Stimulated activated CD8-positive, alpha-beta memory T cell treated with anti-CD3 and anti-CD28 coated beads, Interleukin-4, amount 100 ng/mL, for 24 hours (primary cell): ENCODE measurements at places on chromosomes 3 and 15.

GRCh38 chr3:76097589-76097969 lies 312.2 kb upstream of the ZNF717 start:
- no peak for DNase-seq

GRCh38 chr3:180624714-180625113 lies 22.8 kb downstream of the TTC14 start:
- DNase-seq: no peak

GRCh38 chr3:5809586-5810246 lies 622.2 kb downstream of the EDEM1 start:
- DNase-seq: no peak

GRCh38 chr3:61078048-61078752 lies 173.1 kb downstream of the FHIT start:
- no peak for DNase-seq

GRCh38 chr3:20516311-20516710 lies 330.3 kb upstream of the SGO1 start:
- DNase-seq: no peak

DNA sequence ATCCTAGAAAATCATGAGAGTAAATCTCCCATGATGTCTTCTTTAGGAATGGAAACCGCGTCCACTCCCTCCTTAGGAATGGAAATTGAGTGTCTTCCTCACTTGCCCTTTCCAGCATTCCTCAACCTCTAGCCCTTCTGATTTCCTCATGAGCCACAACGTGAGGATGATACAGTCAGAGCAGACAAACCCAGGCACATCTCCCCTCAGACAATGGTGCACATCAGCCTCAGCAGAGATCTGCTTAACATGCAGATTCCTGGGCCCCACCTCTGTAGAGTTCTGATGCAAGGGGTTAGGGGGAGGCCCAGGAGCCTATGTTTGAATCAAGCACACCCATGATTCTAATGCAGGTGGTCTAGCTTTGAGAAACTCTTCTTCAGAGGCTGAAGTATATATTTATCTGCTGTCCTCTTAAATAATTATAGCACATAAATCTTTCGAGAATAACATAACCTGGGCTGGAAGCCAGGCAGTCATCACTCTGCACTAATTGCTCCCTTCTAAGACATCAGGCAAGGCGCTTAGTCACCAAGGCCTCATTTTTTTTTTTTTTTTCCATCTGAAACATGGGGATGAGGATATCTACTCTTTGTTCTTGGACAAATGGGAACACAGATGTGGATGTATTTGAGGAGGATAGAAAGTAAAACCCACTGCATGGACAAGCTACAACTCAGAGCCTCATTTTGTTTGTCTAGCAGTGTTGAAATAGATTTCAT lies 81.7 kb downstream of the PRICKLE2 start:
- DNase-seq: no peak

DNA sequence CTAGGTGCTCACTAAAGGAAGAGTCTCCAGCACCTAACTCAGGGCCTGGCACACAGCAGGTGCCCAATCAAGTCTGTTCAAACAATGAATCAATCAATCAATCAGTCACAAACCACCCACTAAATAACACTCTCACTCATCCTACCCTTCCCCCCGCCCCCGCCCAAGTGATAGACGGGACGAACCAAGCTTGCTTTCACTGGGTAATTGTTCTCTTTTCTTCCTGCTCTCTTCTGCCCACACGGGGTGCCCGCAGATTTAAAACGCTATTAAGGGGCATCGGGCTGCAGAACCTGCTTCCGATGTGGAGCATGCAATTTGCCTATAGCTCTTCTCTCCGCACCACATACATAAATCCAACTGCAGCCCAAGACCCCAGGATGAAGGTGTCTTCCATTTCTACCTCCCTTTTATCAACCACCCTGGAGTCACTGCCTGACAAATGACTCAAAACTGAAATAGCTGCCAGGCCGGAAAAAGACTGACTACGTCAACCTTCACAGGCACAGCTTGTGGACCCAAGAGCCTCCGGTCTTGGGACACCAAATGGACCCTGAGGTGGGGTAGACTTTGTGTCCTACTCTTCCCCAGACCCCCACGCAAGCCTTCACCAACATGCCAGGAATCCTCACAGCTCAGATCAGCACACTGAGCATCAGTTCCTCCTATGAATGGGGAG lies 1.7 kb downstream of the KLHL25 start:
- no peak for DNase-seq

DNA sequence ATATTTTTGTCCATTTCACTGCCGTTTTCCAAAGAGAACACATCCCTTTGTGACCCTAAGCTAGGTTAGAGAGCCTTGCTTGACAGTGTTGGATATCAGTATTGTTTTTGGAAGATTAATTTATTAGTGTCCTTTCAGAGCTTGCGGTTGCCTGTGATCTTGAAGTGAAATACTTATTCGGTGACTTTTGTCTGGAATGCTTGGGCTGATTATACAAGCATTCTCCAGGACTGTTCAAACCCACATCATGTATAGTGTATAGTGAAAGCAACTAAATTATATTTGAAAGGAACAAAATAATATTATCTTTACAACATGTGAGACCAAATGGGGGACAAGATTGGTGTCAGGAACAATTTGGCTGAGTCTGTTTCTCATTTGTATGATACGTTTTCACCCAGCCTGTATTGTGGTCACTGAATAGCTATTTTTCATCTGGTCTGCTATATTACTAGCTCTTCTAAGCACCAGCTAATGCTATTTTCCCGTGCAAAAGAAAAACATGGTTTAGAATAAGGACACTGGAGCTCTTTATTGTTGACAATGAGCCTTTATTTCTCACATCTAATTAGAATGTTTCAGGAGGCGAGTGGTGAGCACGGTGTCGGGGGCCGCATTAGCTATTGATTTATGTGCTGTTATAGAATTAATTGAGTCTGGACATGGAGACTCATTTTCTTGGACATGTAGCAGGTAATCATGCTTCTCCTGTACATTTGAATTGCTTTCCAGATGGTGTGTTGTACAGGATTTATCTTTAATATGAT lies 158.1 kb downstream of the APBA2 start:
- no peak for DNase-seq

DNA sequence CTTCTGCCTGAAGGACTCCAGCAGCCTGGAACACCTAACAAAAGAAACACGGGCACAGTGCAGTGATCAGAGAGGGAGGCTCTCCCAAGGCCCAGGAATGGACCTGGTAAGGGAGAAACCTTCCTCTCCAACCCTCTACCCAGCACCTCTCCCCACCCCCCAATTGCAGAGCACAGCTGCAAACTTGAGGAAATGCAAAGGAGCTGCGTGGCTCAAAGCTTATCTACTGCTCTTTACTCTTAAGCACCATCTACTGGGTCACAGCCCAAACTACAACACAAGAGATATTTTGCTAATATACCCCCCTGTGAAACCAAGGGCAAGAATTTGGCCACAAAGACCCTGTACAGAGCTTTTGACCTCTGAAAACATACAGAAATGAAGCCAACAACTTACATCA lies 328.3 kb downstream of the OXSM start:
- no peak for DNase-seq

DNA sequence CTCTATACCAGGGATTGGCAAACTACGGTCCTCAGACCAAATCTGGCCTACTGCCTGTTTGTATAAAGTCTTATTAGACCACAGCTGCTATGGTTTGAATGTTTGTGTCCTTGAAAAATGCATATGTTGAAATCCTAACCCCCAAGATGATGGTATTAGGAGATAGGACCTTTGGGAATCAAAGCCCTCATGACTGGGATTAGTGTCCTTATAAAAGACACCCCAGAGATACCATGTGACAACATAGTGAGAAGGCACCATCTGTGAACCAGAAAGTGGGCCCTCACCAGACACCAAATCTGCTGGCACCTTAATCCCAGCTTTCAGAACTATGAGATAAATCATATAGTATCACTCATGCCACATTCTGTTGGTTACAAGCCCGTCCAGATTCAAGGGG lies 7.4 kb downstream of the HMCES start:
- no peak for DNase-seq

- DNase-seq: no peak
These were observed 854.6 kb downstream of the NTRK3 start for GRCh38 chr15:87401973-87402372.

DNA sequence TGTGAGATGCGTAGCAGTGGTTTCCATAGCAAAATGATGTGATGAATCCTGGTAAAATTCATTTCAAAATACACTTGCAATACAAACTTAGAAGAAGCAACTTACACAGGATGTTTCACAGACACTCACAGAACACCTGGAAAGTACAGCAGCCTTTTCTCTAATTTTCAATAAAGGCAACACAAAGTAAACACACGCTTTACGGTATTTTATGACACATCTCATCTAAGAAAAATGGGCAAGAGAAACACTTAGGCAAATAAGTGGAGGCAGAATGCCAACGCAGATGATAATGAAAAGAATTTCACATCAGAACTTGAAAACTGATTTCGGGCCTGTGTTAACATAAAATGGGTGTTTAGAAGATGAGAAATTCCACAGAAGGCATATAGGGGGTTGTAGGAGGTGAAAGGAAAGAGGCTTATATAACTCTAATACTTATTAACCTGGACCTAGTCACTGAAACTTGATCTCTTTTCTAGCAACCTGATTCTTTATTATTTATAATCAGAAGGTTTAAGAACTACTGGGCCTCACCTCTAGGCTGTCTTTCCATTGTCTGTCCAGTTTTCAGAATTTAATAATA lies 25.6 kb upstream of the MAP3K13 start:
- DNase-seq: no peak

- DNase-seq: no peak
These were observed 705.5 kb downstream of the DIPK2A start for GRCh38 chr3:144677103-144677502.

DNA sequence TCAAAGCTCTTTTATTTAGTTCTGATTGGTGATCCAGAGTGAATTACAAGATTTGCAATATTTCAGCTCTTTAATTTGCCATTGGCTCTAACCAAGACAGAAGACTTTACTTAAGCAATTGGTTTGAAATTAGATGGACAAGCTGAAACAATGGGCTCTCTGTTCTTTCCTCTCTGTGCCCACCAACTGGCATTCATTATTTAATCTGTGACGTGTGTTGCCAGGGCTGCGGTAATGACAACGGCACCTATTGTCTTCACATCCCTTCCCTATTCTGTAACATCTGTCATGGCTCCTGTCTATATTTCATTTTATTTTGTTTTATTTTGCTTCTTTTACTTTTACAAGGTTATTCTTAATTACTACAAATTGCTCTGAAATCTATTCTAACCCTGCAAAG lies 33.9 kb downstream of the PLD1 start:
- no peak for DNase-seq

DNA sequence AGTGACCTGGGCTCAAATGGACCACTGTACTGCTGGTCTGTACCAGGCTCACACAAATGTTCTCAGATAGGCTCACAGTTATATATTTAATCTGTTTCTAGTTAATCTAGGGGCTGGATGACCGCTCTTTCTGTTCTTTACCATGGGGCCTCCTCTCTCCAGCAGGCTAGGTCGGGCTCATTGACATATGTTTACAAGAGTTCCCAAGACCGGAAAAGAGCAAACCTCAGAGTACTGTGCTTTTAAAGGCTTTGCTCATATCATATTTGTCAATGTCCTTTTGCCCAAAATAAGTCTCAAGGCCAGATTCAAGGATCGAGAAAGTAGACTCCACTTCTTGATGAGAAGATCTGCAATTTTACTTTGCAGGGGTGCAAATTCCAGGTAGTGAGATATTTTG lies 348.0 kb upstream of the EPHA6 start:
- DNase-seq: no peak

DNA sequence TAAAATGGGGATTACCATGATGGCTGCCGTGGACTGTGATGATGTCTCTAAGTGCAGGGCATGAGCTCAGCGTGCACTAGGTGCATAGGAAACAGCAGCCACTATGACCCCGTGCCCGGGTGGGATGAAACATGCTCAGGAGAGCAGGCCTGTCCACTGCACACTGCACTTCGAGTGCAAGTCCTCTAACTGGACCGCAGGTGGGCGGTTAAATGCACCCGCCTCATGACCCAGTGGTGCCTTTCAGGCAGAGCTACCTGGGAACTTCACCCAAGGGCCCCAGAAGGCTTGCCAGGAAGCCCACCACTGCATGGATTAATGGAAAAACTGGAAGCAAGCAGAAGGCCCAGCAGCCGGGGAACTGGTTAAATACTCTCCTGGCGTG lies 34.0 kb downstream of the PRKCD start:
- no peak for DNase-seq

DNA sequence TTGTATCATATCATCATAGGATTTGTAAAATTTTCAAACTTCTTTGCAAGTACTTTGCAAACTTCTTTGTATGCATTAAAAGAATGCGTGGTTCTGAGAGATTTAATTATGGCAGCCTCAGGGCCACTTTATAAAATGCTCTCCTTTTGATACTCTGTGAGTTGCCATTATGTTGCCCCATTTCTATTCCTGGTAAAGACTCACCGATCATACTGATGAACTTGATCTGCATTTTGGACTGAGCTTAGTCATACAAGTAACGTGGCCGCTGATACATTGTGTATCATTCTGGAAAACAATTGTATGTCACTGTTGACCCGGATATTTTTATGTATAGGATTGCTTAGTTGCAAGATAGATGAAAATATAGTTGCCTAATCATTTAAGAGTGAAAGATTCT lies 38.8 kb downstream of the AKAP13 start:
- DNase-seq: no peak

DNA sequence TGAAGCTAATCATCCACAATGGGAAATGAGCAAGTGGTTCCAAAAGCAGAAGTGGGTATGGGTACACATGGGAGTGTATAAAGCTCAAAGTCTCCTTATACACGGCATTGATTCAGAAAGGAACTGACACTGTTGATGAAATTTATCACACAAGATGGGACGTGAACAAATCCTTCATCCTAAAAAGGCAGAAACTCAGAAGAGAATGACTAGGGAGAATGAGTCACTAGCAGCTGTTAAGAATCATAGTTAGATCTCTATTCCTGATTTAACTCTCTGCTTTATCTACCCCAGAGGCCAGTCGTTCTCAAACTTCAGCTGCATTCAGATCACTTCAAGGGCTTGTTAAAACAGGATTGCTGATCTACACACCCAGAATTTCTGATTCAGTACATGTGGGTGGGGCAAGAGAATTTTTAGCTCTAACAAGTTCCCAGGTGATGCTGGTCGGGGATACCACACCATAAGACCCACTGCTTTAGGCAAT lies 97.7 kb upstream of the PHLDB2 start:
- no peak for DNase-seq

DNA sequence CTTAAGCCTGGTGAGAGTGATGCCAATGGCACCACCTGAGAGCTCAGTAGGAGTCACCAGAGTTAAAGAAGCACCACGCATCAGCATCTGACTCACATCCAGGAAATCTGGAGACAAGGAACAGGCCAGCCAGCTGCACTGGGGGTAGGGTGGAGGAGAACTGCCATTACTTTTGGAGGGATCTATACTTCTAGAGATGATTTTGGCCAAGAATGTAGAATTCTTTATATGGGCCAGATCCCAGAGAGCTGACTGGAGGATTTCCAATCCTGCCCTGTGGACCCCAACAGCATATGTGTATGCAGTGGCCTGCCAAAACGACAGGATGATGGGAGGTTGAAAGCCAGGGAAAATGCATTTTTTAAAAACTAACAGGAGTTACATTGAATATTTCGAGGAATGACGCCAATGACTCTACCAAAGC lies 29.8 kb downstream of the CCR3 start:
- DNase-seq: no peak

- no peak for DNase-seq
These were observed 55.8 kb downstream of the LSM3 start for GRCh38 chr3:14234251-14235002.
